ENCODE measurements at places on chromosomes 16 and 17. TPM values are rescaled to one million over a fixed set of nuclear protein-coding genes. Genes with fewer than 3 reads are reported as not detected.
A peak's percentile ranks its signal among the peaks of the same experiment; 100 is the strongest.

DHRS7C gene
- total RNA-seq = not detected

CD300LF gene
- total RNA-seq = not detected

FBXO39 gene
- not detected for total RNA-seq

GCGR gene
- not detected for total RNA-seq

CD79B gene
- total RNA-seq = 113 TPM

- H3K36me3 ChIP-seq = no peaks in the 10 kb centered on the region
- H3K4me3 ChIP-seq = no peak overlapping the region
- DNase-seq = no peak
Observed at GRCh38 chr17:79054200-79054960, 20.2 kb upstream of the ENGASE start.

DNA sequence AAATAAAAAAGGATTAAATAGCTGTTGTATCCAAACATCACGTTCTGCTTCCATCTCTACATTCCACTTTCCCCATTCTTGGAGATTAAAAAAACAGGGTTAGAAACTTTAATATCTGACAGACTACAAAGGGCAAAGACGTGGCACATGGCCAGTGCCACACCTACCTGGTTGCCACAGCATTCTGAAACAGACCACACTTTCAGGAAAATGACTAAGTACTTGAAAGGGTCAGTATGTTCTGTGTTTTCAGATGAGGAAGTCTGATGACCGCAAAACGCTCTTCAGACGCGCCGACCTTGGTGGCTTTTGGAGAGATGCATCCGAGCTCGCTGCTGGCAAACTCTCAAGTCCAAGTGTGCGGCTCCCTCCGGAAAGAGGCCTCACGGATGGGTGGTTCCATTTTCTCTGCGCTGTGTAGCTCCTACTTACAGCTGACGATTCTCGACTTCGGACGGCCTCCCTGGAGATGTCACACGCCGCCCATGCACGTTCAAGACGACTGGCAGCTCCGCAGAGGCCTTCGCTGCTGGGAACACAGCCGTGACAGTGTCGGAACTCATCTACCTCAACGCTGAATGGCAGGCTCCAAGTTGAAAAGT, 15.5 kb downstream of the MAP1LC3B start:
- DNase-seq = peak; percentile 84
- H3K4me3 ChIP-seq = no peak overlapping the region
- H3K4me1 ChIP-seq = peaks cover 11% of the 10 kb centered on the region
- H3K27me3 ChIP-seq = no peaks in the 10 kb centered on the region

DNA sequence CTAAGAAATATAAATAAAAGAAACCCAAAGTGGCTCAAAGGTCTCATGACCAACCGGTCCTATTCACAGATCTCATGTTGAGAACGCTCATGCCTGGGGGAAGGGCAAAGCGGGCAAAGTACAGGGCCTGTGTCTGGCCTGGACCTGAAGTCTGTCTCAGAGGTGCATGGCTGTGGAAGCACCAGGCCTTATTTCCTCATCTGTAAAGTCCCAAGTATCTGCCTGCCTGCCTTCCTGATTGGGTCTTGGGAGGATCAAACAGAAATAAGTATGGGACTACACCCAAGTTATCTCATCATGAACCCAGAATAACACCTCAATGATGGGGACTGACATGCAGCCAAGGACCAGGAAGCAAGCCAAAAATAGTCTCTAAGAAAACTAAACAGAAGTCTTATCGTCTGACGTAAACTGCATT, 14.2 kb downstream of the AXIN2 start:
- H3K4me3 ChIP-seq = no peak overlapping the region
- H3K4me1 ChIP-seq = no peaks in the 10 kb centered on the region
- H3K36me3 ChIP-seq = no peaks in the 10 kb centered on the region
- H3K27me3 ChIP-seq = no peaks in the 10 kb centered on the region
- DNase-seq = no peak

- H3K4me3 ChIP-seq = no peak overlapping the region
- no peak overlapping the region for H3K27ac ChIP-seq
- DNase-seq = no peak
- no peaks in the 10 kb centered on the region for H3K36me3 ChIP-seq
Observed at GRCh38 chr16:1039762-1040161, 32.8 kb upstream of the SSTR5 start.

DNA sequence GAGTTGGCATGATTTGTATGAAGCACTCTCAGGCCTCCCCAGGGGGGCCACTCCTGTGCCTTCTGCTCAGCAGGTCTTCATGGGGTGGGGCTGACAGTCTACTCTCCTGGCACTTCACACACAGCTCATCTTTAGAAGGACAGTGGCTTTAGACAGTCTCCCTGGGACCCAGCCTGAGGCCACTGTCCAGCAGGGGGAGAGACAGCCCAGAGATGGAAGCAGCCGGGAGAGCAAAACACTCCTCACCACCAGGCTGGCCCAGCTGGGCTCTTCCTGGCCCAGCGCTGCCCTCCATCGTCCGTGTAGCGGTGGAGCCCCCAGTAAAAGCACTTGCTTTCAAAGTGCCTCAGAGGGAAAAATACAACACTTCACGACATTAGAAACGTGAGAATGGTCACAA, 62.0 kb upstream of the CRHR1 start:
- no peaks in the 10 kb centered on the region for H3K4me1 ChIP-seq
- H3K4me3 ChIP-seq = no peak overlapping the region
- H3K36me3 ChIP-seq = no peaks in the 10 kb centered on the region
- no peak for DNase-seq
- no peak overlapping the region for H3K27ac ChIP-seq
- H3K27me3 ChIP-seq = peaks cover 2% of the 10 kb centered on the region

DNA sequence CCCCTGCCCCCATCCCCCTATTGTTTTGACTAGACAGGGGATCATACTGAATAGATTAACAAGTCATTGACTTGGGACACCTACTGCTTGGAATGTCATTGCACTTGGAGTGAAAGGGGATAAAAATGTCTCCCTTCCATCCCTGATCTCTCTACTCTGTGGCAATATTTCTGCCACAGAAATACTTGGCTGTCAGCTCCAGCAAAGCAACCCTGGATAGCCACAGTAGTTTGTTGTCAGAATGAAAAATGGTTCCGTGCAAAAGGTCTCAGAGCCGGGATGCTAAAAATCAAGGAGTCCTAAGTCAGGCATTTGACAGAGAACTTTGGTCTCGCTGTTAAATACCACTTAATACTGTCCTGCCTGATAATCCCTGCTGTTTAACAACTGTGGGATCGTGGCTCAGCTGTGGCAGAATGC, 722.0 kb upstream of the SOX9 start:
- no peaks in the 10 kb centered on the region for H3K4me1 ChIP-seq
- no peak overlapping the region for H3K27ac ChIP-seq
- no peak for DNase-seq
- no peak overlapping the region for H3K4me3 ChIP-seq

DNA sequence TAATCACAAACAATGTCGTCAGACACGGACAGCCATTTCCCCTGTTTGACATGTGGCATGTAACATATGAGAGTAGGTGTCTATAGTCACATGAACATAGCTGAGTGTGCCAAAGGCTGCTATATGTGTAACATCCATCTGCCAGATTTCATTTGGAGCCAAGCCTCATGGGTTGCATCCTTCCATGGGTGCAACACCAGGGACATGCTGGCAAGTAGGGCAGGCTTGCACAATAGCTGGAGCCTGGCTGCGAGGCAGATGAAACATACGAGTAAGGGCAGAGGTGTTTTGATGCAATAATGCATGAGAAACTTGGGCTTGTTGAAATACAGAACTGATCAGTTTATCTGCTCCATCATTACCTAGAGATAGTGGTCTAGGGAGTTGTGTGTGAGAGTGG, 9.0 kb upstream of the ZNF689 start:
- H3K27ac ChIP-seq = no peak overlapping the region
- DNase-seq = no peak
- no peak overlapping the region for H3K4me3 ChIP-seq
- H3K27me3 ChIP-seq = no peaks in the 10 kb centered on the region
- H3K36me3 ChIP-seq = no peaks in the 10 kb centered on the region
- H3K4me1 ChIP-seq = no peaks in the 10 kb centered on the region
